NCI-H510A treated with DMSO at 0.1 percent for 48 hours (cell line): ENCODE measurements at places on chromosomes 12 and 14.
A peak's percentile ranks its signal among the peaks of the same experiment; 100 is the strongest.

DNA sequence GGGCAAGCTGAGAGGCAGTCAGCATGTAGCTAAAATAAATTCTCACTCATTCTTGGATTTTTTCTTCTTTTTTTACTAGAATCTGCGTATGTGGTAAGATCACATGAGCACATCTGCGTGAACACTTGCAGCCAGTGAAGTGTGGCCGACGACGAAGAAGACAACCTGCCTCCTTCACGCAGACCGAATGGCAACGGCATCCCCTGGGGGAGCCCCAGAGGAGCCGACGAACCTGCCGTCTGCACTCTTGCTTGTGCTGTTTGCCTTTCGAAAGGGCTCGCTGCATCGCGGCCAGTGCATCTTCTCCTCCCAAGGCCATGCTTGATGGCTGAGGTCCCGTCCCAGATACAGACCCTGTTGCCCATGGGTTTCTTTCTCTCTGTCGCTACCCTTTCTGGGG is 113.8 kb downstream of the KCNK10 start:
- DNase-seq = no peak

GRCh38 chr14:76186308-76187027 is 34.7 kb downstream of the GPATCH2L start:
- peak; percentile 63 for DNase-seq

- DNase-seq = no peak
Observed at GRCh38 chr12:124381456-124382296, 86.8 kb downstream of the RFLNA start.

- no peak for DNase-seq
Observed at GRCh38 chr12:92661269-92661668, 41.5 kb upstream of the PLEKHG7 start.

GRCh38 chr14:30296931-30297405 is 262.0 kb upstream of the G2E3 start:
- DNase-seq = no peak

DNA sequence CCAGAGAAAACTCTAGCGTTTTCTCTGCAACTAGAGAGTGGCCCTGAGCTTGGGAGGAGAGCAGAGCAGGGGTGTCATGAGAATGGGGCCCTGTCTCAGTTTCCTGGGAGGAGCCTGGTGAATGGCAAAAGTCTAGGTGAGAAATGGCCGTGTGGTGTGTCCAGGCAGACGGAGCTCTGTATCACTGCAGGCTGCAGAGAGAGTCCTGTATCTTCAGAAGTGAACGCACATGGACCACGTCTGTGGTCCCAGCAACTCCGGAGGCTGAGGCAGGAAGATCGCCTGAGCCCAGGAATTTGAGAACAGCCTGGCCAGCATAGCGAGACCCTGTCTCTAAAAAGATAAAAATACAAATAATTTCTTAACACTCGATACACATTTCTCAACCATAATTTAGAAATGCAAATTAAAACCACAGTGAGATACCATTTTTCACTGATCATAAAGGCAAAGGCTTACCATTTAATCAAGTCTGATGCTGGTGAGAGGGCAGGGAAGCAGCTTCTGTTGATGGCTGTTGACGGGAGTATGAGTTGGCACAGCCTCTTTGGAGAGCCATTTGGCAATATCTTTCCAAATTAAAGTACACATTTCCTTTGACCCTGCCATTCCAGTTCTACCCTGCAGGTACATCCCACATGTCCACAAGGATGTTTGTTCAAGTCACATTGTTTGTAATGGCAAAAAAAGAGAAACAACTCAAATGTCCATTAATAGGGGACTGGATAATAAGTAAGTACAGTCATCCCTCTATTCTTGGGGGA is 51.0 kb downstream of the NFKBIA start:
- DNase-seq = peak; percentile 37

DNA sequence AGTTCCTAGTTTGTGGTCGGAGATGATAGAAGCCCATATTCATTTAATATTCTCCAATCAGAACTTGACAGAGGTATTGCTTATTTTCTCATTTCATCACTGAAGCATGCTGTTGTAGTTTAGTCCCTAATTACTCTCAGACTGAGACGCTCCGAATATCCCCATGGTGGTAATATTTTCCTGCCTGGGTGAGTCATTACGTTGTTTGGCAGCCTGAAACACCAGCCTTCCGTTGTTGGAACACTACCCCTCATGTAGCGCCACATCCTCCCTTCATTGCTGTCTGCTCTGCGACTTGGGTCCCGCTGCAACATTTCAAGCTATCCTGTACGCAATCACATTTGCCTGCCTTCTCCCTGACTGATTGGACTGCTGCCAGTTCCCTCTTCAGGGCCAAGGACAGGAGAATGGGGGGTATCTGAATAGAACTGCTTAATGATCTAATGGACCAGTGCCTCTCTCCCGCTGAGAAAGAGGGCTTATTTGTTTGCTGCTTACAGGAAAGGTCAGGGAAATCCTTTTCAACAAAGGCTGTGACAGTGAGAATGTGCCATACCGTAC is 369.1 kb downstream of the NPAS3 start:
- peak; percentile 57 for DNase-seq

- DNase-seq = no peak
Observed at GRCh38 chr14:70631948-70632347, 9.8 kb upstream of the TTC9 start.

DNA sequence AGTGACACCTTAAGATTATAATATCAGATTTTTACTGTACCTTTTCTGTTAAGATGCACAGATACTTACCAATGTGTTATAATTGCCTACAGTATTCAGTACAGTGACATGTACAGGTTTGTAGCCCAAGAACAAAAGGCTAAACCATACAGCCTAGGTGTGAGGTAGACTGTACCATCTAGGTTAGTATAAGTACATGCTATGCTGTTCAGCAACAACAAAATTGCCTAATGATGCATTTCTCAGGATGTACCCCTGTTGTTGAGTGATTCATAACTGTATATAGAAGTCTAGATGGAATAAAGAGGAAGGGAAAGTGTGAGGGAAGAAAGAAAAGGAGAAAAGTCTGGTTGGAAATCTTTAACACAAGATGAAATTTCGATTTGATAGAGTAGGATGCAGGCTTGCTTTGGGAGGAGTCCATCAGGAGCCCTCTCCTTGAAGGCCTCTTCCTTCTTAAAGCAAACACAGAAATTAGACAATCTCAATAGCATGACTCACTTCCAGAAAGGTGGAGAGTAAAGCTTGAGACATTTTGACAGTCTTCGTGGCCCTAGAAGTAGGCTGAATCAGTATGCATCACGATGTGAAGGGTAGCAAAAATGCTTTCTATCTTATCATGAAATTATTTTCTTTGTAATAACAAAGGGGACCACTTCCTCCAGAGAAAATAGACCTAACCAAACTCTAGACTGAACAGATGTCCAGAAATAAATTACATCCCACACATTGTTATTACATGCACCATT is 191.5 kb downstream of the SYT1 start:
- DNase-seq = no peak

- DNase-seq = no peak
Observed at GRCh38 chr14:22190411-22191191, 398.4 kb downstream of the DAD1 start.
